ENCODE measurements at places on chromosomes 5 and 9.

GRCh38 chr9:68740561-68740960 is 35.5 kb downstream of the PIP5K1B start:
- DNase-seq: no peak

DNA sequence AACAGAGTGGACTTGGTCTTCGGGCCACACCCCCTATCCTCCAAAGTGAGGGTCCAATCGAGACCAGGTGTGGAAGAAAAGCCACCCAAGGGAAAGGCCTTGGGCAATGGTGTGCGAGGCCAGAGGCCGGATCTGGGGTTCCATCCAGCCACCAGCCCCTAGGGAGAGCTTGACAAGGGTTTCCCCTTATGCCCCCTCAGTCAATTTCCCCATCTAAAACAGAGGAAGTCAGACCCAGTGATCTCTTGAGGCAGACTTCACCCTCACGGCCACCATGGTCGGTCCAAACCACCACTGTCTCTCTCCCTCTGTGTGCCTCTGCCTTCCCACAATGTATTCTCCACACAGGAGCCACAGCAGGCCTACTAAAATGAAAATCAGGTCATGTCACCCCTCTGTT is 82.9 kb downstream of the C5orf15 start:
- no peak for DNase-seq

DNA sequence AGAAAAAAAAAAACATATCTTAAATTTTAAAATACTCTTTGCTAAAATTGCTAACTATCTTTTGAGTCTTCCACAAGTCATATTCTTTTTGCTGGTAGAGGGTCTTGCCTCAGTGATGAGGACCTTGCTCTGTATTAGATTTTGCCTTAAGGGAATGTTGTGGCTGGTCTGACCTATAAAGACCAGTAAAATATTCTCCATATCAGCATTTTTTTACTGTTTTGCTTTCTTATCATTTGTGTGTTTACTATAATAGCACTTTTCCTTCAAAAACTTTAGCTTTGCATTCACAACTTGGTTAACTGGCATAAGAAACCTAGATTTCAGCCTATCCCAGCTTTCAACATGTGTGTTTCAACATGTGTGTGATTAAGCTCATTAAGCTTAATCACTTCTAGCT is 224.7 kb upstream of the CDH18 start:
- no peak for DNase-seq

GRCh38 chr9:92962846-92963245 is 15.5 kb downstream of the FGD3 start:
- no peak for DNase-seq

DNA sequence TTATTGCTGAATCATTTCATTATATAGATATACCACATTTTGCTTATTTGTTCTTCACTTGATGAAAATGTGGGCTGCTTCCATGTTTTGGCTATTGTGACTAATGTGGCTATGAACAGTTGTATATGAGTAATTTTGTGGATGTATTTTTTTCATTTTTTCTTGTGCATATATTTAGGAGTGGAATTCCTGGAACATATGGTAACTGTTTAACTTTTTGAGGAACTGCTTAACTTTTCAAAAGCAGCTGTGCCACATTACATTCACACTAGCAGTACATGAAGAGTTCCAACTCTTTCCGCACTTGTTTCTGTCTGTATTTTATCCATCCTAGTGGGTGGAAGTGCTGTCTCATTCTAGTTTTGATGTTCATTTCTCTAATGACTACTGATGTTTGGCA is 67.8 kb downstream of the JAK2 start:
- no peak for DNase-seq

DNA sequence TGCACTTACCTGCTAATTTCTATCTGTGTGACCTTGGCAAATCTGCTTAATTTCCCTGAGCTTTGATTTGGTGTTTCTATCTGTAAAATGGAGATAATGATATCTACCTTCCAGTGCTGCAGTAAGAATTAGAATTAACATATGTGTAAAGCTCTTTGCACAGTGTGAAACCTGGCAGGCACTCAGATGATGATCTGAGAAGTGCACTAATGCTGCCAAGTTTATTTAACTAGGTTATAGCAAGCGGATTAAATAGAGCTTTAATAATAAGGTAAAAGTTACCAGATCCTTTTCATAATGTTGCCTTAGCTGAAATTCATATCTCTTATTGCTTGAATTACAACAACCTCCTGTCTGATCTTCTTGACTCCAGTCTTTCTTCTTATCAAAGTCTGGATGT is 315.3 kb upstream of the CD180 start:
- DNase-seq: no peak

GRCh38 chr9:19441730-19442129 is 32.9 kb downstream of the ACER2 start:
- no peak for DNase-seq

DNA sequence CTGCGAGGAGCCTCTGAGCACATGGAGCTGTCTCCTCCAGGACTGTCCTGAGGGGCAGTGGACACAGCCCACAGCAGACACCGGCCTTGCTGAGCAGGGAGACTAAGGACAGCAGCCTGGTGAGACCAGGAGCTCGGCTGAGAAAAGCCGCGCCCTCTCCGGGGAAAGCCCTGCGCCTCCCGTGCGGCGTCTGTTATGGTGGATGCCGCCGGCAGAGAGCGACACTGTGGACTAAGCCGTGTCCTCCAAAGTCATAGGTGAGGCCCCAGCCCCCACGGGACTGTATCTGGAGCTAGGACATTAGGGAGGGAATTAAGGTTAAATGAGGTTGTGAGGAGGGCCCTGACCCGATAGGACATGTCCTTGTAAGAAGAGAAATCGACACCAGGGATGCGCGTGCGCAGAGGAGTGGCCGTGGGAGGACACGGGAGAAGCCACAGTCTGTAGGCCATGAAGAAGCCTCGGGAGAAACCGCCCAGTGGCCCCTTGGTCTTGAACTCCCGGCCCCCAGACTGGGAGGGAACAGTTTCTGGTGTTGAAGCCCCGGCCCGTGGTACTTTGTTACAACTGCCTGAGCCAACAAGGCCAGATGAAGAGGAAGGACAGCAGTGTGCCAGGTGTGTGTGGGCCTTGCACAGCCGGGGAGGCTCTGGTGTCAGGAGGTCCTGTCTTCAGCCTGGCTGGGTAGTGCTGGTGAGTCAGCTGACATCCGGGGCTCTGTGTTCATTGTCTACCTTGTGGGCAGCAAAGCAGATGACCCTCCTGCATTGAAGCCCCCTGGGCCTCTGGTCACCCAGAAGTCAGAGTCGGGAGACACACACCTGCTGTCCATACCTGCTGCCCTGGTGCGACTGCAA is 22.1 kb downstream of the MRPL36 start:
- DNase-seq: no peak

GRCh38 chr9:94101162-94101853 is 17.0 kb downstream of the PTPDC1 start:
- DNase-seq: no peak
